ENCODE measurements at places on chromosomes 16 and 17.

DNA sequence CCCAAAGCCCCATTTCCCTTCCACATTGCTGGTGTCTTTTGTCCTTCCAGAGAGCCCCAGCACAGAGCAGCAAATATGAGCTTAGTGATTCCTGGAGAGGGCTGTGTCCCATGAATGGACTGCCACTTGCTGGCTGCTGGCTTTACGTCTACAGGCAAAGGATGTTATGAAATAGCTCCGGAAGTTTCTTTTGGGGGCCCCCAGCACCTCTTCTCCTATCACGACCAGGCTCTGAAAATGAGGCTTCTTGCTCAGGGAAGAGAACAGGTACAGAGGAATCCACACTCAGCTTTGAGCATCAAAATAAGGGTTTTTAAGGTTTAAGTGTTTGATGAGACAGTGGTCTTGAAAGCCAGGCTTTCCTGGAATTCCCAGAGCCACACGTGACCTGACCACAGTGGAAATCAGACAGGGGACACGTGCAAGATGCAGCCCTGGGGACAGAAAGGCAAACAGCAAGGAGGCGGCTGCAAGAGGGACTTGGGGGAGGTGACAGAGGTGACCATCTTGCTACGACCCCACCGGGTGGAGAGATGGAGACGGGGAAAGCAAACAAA, 58.1 kb downstream of the ZDHHC7 start:
- no peak for DNase-seq

GRCh38 chr17:38569701-38570512, 35.8 kb downstream of the SRCIN1 start:
- DNase-seq = no peak

DNA sequence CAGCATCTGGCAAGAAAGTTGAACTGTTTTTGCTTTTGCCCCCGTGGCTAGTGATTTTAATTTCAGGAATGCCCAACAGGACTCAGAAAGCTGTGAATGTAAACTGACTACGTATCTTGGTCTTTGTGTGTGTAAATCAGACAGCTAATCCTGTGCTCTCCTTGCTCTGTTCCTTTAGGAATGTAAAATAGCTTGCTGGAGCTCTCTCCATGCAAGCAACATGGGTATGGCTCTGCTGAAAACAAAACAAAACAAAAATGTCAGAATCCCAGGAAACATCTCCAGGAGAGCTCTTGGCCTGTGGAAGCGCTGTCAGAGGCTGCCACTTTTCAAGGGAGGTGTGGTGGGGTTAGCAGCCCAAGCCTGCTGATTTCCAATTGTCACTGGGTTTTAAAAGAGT, 161.8 kb upstream of the NOG start:
- DNase-seq = no peak

DNA sequence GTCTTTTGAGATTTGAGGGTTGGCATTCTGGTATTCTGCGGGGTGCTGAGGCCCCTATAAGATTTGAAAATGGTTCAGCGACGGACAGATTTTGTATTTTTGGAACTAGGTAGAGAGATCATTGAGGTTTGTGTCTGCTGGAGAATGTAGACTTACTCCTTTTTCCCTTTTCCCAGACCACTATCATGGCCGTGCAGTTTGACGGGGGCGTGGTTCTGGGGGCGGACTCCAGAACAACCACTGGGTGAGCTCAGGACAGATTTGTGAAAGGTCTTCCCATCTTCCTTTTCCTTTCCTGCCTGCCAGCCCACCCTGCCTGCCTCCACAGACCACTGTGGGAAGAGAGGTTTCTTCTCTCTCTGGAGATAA, 572 bp downstream of the PSMB6 start:
- DNase-seq = no peak

DNA sequence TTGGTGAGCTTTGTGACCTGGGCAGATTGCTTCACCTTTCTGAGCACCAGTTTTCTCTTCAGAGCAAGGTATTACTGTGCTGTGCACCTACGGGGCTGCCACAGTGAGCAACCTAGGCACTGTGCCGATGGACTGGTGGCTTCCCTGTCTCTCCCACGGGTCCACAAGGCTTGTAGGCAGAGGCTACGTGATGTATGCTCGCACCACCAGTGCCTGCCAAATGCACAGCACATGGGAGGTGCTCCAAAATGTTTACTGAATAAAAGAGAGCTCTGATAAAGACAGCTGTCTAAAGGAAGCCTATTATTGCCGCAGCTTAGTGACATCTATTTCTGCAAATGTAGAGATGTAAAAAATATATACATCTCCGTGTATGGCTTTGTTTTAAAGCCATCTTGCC, 139.2 kb downstream of the CDK5R1 start:
- DNase-seq = no peak

- no peak for DNase-seq
Observed at GRCh38 chr16:66263973-66264310, 102.5 kb upstream of the CDH5 start.

DNA sequence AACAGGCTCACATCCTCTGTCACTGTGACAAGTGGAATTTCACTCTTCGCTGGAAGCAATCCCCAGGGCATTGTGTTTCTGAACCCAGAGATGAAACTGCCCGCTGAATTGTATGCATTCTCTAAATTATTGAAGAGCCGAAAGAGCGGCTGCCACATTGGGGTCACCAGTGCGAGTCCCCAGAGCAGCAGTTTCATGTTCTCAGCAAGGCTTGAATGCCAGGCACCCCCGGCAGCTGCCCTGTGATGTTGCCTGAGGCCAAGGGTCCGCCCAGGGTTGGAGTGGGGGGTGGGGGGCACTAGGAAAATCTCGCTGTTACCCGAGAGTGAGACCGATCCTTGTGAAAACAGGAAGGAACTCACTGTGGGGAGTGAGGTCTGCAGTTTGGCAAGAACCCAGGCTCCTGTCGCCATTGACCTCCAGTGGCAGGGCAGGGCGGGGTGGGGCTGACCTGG, 20.7 kb upstream of the BCAR1 start:
- no peak for DNase-seq

DNA sequence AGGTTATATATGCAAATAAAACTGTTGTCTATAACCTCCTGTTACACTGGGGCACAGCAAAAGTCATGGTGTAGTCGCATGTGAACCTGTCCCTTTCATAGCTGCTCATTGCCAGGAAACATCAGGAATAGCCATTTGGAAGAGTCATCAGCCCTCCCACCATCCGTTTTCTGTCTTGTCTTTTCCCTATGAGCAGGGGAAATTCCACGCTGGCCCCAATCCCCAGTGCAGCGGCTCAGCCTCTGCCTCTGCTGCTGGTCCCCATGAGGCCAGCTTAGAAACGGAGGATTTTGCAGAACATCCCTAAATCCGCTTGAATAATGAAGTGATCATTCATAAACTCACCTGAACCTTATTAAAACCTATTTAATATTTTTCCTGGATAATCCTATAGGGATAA, 10.5 kb downstream of the MAPT start:
- DNase-seq = no peak

DNA sequence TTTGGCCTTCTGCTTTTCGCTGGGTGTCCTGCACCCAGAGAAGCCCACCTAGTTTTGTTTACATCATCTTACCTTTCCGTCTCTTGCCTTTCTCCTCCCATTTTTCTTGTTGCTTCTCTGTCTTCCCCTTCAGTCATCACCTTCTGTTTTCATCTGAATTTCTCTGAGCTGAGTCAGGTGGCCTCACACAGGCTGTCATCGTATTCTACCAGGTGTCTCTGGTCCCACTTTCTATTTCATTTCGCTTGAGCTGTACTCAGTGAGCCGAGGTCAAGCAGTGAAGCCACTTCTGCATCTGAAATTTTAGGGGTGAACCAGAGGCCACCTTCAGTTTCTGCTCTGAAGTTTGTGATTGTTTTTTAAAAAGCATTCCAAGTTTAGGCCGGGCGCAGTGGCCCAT, 9.7 kb downstream of the CRAMP1 start:
- DNase-seq = no peak

- DNase-seq = no peak
Observed at GRCh38 chr16:73071131-73071940, 23.4 kb upstream of the ZFHX3 start.

DNA sequence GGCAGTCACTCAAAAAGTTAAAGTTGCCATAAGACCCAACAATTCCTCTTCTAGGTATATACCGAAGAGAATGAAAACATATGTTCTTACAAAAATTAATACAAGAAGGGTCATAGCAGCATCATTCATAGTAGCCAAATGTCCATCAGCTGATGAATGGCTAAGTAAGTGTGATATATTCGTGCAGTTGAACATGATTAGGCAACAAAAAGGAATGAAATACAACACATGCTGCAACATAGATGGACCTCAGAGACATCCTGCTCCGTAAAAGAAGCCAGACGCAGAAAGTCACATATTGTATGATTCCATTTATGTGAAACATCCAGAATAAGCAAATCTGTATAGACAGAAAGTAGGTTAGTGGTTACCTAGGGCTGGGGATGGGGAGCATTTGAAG, 229.4 kb upstream of the CACNG5 start:
- no peak for DNase-seq

Measured in stimulated activated CD4-positive, alpha-beta T cell treated with anti-CD3 and anti-CD28 coated beads, Interleukin-12 subunit alpha, Interleukin-12 subunit beta, amount 100 ng/mL, for 24 hours (primary cell).